ENCODE measurements at places on chromosomes 5 and 9.

DNA sequence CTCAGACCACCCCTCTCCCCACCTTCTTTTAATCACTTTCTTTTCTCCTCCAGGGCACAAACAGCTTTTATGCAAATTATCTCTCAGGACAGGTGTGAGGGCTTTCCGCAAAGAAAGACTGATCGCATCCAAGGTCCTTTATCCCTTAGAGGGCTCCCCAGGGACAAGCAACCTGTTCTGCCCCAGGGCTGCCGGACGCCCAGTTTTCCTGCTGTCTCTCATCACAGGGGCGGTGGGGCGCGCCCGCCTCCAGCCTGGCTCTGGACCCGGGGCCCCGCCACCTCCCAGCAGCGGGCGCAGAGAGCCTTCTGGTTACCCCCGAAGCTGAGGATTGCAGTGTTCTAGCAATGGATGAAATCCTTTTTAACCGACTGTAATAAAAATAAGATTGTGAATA lies 266.1 kb downstream of the CWC27 start:
- DNase-seq = no peak

GRCh38 chr9:124137009-124137943 lies 120.5 kb upstream of the NEK6 start:
- DNase-seq = no peak

GRCh38 chr5:43019614-43020398 lies 20.3 kb downstream of the ANXA2R start:
- no peak for DNase-seq

- no peak for DNase-seq
These were observed 12.2 kb upstream of the ALDH1B1 start for GRCh38 chr9:38380230-38380871.

DNA sequence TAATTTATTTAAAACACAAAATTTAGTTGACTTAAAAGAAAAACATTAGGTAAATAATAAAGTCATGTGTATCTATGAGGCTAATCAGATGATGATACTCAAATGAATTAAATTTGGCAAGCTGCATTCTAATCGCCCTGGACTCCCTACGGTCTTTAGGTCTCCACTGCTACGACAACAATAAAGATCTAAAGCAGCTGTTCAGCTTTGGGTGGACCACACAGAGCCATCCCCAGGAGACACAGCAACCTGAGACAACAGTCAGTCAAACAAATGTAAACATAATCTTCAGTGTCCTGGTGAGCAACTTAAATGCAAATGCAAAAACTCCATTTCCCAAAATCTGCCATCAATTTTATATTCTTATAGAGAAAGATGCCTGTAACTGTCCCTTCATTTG lies 65.5 kb downstream of the MCTP1 start:
- DNase-seq = no peak

- DNase-seq = no peak
These were observed 197.4 kb upstream of the MAP3K1 start for GRCh38 chr5:56617998-56618397.

- DNase-seq = no peak
These were observed 158.1 kb downstream of the NPR3 start for GRCh38 chr5:32869216-32869615.

- no peak for DNase-seq
These were observed 40.5 kb downstream of the NKD2 start for GRCh38 chr5:1048861-1049838.

DNA sequence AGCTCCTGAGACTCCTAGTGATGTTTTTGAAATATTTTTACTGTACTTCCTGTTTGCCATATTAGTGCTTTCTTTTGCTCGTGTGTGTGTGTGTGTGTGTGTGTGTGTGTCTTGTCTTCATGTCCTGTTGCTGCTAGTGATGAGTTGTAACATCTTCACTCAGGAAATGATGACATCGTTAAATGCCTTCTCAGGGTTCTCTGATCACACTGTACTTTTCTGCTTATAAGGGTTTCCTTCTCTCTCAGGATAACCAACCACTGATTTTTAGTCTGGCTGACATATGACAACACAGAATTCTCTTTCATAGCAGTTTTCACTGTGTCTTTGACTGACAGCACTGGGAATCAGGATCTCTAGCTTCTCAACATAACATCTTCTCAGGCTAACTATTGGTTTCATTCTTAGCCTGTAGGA lies 16.1 kb downstream of the SV2C start:
- no peak for DNase-seq

DNA sequence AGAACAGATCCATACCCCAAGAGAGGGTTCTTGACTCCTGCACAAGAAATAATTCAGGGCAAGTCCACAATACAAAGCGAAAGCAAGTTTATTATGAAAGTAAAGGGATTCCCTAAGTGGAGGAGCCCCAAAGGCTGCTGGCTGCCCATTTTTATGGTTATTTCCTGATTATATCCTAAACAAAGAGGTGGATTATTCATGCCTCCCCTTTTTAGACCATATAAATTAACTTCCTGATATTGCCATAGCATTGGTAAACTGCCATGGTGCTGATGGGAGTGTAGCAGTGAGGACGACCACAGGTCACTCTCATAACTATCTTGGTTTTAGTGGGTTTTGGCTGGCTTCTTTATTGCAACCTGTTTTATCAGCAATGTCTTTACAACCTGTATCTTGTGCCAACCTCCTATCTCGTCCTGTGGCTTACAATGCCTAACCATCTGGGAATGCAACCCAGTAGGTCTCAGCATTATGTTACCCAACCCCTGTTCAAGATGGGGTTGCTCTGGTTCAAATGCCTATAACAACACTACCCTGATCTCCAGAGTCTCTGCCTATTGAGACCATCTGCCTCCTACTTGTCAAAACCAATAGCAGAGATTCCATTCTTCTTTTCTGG lies 154.4 kb upstream of the GRAMD2B start:
- no peak for DNase-seq

DNA sequence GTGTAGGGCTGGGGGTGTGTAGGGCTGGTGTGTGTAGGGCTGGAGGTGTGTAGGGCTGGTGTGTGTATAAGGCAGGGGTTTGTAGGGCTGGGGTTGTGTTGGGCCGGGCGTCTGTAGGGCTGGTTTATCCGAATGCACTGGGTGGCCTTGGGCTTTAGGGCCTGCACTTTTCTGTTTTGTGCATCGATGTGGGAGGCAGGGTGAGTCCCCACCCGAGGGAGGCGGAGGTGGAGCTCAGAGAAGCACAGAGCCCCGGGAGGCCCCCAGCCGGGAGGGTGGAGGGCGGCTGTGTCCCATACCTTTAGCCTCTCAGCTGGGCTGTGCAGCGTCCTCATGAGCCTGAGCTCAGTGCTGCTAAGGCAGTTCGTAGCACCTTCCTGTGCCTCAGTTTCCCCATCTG lies 13.5 kb downstream of the COL5A1 start:
- no peak for DNase-seq

- no peak for DNase-seq
These were observed 173.3 kb downstream of the PALM2AKAP2 start for GRCh38 chr9:109953300-109953699.

DNA sequence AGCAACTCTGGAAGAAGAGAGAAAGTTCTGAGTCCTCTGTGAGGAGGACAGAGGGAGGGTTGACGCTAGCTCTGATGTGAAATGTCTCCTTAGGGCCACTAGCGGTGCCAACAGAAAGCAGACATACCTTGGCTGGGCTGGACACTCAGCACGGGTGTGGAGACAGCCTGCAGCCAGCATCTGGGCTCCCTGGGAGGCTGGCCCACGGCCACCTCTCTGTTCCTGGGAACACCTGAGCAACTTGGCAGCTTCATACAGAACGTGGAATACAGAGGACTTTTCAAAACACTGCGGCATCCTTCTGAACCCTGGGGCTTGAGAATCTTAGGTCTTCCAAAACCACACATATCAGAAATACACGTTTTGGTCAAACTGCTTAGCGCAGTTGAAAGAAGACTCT lies 269.1 kb downstream of the FSTL4 start:
- no peak for DNase-seq

GRCh38 chr9:113477058-113477457 lies 13.5 kb downstream of the RGS3 start:
- no peak for DNase-seq

DNA sequence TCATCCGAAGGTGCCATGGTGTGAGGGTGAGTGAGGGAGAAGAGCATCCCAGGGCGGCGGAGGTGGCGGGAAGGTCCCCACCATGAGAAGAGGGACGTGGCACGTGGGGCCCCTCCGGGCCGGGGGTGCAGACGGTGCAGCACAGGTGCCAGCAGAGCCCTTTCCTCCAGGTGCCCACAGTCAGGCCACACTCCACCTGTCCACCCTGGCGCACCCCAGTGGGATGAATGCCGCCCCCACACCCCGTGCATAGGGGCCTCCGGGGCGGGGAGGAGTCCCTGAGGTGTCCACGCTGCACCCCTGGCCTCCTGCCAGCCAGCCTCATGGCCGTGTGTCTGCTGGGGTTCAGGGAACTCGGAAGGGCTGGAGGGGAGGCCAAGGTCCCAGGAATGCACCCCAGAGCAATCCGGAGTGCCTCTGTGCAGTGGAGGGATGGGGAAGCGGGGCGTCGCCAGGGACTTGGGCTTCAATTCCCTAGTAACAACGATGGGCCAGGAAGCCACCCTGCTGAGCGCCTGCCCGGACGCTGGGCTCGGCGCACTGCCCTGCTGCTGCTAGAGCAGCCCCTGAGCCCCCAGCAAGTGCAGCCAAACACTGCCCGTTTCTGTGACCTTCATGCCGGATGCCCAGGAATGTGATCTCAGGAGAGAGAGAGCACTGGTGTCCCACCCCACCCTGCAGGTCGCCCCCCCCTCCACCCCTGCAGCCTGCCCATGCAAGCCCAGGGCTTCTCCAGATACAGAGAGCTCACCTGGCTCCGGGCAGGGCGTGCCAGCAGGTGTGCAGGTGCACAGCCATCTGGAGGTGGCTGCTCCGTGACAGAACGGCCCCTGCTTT lies 8.8 kb upstream of the NACC2 start:
- DNase-seq = no peak

DNA sequence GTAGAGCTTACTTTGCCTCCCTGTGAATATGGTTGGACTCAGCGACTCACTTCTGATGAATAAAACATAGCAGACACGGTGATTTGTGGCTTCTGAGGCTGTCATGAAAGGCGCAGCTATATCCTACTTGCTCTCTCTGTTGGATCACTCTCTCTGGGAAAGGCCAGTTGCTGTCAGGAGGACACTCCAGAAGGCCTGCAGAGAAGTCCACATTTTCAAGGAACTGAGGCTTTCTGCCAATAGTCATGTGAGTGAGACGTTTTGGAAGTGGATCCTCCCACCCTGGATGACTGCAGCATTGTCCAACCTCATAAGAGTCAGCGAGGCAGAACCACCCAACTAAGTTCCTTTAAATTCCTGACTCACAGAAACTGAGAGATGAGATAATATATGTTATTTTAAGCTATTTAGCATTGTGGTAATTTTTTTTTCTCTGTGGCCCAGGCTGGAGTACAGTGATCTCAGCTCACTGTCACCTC lies 156.0 kb upstream of the MAST4 start:
- no peak for DNase-seq

DNA sequence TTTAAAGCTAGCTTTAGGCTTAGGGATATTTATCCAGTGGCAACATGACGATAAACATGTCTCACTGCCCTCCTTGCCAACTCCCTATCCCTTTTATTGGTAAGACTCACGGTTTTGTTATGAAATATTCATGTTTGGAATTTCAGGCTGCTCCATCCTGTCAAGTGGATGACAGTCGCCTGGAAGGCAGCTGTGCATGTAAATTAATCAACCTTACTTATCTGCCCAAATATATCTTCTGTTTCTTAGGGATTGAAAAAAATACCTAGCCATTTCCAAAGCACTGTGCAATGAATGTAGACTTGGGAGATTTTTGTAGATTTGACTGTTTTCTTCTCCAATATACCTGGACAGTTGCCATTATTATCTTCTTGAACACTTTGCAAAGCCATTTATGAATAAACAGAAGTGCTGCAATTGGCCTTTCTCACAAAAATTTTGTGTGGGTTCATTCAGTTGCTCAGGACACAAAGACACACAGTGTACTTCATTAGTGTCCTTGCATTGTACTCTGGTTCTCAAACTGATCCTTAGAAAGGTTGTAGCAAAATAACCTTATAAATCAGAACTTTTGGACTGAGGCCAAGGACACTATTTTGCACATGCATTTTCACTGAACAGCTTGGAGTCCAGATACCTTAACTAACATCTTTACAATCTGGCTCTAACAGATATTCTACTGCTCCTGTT lies 889.4 kb upstream of the SEMA6A start:
- DNase-seq = peak; percentile 46

DNA sequence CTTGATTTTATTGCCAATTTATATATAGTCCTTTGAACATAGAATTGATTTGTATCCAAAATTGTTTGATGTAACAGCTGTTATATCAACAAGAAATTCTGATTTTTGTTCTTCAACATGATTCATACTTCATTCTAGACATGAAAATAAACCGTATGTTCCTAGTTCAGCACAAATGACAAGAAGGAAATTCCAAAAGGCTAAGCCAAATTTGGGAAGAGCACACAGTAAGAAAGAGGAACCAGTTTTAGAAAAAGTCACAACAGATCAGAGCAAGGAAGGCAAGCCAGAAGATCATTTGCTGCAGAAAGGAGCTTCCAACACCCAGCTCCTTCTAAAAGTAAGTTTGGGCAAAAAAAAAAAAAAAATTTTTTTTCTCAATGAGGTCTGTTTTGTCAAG lies 65.0 kb upstream of the MCCC2 start:
- DNase-seq = no peak

GRCh38 chr9:121897140-121897539 lies 196.0 kb downstream of the TTLL11 start:
- no peak for DNase-seq

DNA sequence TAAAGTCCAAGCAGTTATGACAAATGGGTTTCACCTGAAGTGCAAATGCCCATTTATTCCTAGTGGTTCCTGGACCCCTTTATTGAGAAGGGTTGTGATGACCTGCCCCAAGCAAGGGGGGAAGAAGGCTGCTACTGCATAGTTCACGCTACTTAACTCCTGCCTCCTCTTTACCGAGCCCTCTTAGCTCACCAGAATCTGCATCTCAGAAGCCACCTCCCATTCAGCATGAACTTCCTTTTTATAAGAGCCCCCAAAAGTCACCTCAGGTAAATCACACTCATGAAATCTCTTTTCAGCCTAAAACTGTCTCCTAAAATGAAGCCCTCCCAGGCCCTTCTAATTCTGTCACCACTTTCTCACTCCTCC lies 26.6 kb upstream of the C9orf72 start:
- DNase-seq = no peak

DNA sequence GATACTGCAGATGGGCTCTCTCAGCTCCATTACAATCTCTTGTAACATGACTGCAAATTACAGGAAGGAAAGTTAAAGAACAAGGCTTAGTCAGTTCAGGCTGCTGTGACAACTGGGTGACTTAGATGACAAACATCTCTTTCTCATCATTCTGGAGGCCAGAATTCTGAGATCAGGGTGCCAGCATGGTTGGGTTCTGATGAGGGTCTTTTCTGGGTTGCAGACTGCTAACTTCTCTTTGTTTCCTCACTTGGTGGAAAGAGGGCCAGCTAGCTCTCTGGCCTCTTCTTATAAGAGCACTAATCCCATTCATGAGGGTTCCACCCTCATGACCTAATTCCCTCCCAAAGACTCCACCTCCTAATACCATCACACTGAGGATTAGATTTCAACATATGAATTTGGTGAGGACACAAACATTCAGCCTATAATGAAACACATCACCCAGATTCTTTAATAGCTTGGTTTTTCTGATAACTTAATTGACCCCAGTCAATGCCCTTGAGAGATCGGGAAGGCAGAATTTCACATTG lies 73.6 kb upstream of the MAMDC2 start:
- DNase-seq = no peak
